Amygdala (tissue), 56 donors: ENCODE measurements at places on chromosomes 6 and 20.

- DNase-seq, result no peak
These were observed 91.7 kb downstream of the PRDM1 start for GRCh38 chr6:106177786-106178185.

GRCh38 chr6:75856902-75857301 is 107.9 kb downstream of the MYO6 start:
- no peak for DNase-seq

- DNase-seq, result peak; percentile 44
These were observed at the start of gene EXOC2 for GRCh38 chr6:692858-693722. Gene EXOC2, minus strand, starts transcription at chr6:693139. Its CDS starts 55,321 bp downstream, at chr6:637818.

DNA sequence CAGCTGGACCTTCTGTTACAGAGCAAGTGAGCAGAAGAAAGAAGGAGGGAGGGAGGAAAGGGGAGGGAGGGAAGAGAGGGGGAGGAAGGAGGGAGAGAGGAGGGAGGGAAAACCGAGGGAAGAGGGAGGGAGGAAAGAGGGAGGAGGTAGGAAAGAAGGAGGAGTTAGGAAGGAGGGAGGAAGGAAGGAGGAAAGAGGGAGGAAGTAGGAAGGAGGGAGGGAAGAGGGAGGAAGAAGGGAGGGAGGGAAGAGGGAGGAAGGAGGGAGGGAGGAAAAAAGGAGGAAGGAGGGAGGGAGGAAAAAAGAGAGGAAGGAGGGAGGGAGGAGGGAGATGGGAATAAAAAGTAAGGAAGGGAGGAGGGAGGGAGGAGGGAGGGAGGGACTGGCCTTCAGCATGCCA is 191.8 kb downstream of the SYNDIG1 start:
- DNase-seq, result no peak

DNA sequence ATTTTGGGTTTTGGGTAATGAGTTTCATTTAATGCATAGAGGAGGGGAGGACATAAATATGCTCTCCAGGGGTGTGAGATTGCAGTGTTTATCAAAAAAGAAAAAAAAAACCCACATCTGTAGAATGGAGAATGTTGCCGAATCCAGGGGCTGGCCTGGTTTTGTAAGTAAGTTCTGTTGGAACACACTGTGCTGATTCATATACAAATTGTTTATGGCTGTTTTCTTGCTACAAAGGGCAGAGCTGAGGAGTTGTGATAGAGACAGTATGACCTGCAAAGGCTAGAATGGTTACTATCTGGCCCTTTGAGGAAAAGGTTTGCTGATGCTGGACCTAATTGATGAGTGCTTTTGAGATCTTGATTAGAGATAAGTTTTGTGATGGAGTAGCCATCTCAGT is 30.4 kb downstream of the SCAF8 start:
- no peak for DNase-seq

GRCh38 chr6:157291356-157291755 is 32.0 kb downstream of the TMEM242 start:
- no peak for DNase-seq

DNA sequence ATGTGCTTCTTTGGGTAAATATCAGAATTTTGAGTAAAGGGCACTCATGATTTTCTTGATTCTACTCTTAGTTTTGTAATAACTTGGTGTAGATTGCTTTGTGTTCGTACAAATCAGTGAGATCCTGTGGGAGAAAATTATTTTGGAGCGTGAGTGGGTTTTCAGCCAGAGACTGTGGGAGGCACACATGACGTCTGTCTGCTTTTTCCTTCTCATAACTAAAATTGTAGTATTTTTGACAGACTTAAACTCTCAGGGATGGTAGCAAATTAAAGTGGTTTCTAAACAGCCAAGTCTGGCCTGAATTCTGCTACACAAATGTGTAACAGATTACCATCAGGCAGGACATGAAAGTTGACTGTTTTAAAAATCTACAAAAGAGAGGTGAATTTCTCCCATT is 222.6 kb downstream of the OTOR start:
- peak; percentile 22 for DNase-seq

DNA sequence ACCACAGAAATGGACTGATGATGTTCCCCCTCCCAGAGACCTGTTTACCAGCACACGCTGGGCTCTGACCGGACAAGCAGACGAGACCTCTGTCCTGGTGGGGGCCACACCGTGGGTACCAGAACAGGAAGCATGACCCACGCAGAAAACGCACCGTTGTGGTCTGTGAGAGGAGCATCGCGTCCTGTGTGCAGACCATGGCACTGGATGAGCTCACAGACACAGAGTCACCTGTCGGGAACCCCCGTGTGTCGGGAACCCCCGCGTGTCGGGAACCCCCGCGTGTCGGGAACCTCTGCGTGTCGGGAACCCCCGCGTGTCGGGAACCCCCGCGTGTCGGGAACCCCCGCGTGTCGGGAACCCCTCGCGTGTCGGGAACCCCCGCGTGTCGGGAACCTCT is 37.4 kb downstream of the MYT1 start:
- DNase-seq, result no peak

DNA sequence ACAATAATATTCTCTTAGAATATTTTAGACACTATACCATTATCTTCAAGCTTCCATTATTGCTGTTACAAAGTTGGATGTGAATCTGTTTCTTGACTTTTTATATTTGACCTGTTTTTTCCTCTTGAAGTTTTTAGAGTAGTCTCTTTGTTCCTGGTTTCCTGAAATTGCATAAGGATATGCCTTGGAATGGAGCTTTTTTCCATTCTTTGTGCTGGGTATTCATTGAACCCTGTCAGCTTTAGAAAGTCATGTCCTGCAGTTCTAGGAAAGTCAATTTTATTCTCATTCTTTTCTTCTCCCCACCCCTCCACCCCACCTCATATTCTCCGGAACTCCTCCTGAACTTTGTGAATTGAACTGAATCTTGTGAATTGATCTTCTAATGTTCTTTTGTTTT is 92.4 kb upstream of the FOXO3 start:
- DNase-seq, result no peak

DNA sequence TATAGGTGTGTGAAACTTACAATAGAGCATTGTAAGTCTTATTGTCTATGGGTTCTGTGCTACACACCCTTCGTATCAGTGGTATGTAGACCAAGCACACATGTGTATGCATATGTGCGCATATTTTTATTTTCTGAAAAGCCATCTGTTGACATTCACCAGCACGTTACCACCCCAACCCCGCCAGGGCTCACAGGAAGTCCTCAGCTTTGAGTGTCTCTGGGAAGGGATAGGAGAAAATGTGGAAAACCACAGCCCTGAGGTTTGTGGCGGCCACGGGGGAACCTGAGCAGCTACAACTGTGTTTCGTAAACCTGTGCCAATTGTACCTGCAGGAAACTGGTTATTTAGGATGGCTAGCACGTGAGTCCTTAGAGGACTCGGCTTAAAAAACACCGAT is 123.3 kb upstream of the PHACTR3 start:
- no peak for DNase-seq

GRCh38 chr20:7916648-7917047 is 23.6 kb downstream of the HAO1 start:
- no peak for DNase-seq

DNA sequence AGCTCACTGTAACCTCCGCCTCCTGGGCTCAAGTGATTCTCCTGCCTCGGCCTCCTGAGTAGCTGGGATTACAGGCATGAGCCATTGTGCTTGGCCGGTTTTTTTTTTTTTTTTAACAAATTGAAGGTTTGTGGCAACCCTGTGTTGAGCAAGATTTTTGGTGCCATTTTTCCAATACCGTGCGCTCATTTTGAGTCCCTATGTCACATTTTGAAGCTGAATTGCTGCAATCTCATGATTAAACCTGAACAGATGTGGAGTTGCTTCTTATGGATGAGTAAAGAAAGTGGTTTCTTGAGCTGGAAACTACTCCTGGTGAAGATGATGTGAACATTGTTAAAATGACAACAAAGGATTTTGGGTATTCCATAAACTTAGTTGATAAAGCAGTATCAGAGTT is 16.6 kb downstream of the SASH1 start:
- DNase-seq, result no peak

DNA sequence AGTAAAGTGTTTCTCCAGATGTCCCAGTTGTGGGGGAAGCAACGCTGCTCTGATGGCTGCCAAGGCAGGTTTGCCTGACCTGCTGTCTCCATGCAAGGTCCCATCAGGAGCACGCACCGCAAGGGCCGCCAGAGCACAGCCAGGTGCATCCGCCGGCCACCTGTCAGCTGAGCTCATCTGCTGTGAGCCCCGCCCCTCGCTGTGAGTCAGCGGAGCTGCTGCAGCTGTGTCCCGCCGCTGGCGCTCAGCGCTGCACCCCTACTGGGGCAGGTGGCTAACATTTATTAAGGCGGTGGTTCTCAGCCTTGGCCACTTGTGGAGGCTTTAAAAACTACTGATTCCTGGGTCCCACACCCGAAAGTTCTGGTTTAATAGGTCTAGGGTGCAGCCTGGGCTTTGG is 225.7 kb downstream of the UST start:
- DNase-seq, result no peak

DNA sequence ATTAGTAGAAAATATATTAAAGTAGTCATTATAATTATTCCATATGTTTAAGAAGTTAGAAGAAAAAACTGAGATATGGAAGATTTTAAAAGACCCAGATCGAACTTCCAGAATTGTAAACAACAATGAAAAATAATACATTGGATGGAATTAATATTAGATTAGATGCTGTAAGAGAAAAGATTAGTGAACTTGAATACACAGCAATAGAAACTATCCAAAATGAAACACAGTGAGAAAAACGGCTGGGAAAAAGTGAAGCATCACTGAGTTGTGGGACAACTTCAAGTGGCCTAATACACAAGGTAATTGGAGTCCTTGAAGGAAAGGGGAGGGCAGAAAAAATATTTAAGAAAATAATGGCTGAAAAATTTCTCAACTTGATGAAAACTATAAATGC is 4.2 kb upstream of the TTBK1 start:
- no peak for DNase-seq
